ENCODE measurements at places on chromosomes 7 and 10. TPM values are rescaled to one million over a fixed set of nuclear protein-coding genes. Genes with fewer than 3 reads are reported as not detected.
A peak's percentile ranks its signal among the peaks of the same experiment; 100 is the strongest.

DNA sequence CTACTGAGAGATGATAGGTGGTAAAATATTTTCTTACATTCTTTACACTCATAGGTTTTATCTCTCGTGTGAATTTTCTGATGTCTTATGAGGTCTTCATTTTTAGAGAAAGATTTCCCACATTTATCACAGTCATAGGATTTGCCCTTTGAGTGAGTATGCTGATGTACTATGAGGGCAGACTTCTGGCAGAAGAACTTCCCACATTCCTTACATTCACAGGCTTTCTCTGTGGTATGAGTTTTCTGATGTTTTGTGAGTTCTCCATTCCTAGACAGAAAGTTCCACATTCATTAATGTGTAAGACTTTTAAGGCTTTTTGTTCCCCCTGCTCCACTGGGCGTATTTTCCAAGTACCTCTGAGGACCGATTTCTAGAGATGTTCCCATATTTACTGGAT, 23.5 kb downstream of the ZNF25 start:
- no peaks in the 10 kb centered on the region for H3K36me3 ChIP-seq
- no peaks in the 10 kb centered on the region for H3K27me3 ChIP-seq
- no peak overlapping the region for H3K27ac ChIP-seq
- H3K4me3 ChIP-seq = no peak overlapping the region
- H3K4me1 ChIP-seq = no peaks in the 10 kb centered on the region

DNA sequence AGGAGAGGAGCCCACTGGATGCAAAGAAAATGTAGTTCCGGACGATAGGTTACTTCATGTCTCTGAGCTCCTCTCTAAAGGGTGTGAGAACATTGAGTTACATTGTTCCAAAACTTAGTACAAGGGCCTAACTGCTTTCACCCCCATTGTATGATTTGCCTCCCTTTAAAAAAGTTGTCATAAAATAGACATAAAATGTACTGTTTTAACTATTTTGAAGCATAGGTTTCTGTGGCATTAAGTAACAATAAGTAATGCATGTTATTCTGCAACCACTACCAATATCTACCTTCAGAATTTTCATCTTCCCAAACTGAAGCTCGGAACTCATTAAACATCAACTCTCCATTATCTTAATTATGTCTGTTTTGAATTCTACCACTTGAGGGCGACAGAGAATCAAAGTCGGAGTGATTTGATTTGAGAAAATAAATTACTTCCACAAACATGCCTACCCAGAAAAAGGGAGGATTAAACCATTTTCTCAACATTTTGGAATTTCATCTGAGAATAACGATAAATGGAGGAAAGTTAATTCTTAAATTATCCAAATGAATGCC, 2.7 kb downstream of the IGFBP1 start:
- peaks cover 20% of the 10 kb centered on the region for H3K36me3 ChIP-seq
- peak; percentile 36 for DNase-seq
- no peaks in the 10 kb centered on the region for H3K27me3 ChIP-seq
- H3K4me1 ChIP-seq = peaks cover 24% of the 10 kb centered on the region
- H3K4me3 ChIP-seq = no peak overlapping the region

- H3K27ac ChIP-seq = no peak overlapping the region
- DNase-seq = no peak
- no peaks in the 10 kb centered on the region for H3K27me3 ChIP-seq
- no peaks in the 10 kb centered on the region for H3K4me1 ChIP-seq
Measured at GRCh38 chr7:3928727-3929515, 627.9 kb downstream of the SDK1 start.

DNA sequence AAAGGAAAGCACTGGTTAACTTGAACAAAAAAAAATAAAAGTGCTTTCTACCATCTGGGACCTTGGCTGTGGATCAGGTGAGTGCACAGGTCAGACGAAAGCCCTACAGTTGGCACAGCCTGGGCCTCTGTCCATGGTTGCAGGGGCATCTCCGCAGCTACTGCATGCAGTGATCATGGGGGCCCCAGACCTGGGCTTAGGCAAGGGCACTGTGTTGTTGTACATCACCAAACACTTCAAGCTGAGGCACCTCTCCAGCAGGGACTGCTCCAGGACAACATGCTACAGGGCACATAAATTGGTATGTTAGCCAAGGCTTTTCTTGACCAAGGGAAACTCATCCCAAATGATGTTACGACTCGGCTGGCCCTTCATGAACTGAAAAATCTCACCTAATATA, 23.5 kb downstream of the KLHL7 start:
- H3K27ac ChIP-seq = no peak overlapping the region
- H3K36me3 ChIP-seq = no peaks in the 10 kb centered on the region
- DNase-seq = no peak

DNA sequence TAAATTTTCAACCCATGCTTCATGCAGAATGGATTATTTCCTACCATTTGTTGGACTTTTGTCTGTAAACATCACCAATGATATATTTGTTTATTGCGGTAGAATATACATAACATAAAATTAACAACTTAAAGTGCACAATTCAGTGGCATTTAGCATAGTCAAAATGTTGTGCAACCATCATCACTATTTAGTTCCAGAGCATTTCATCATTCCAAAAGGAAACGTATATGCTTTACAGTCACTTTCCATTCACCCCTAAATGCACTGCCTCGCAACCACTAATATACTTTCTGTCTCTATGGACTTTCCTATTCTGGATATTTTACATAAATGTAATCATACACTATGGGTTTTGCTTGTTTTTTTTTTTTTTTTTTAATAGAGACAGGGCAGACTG, 11.4 kb upstream of the ZNF248 start:
- H3K27me3 ChIP-seq = no peaks in the 10 kb centered on the region
- H3K4me1 ChIP-seq = no peaks in the 10 kb centered on the region
- H3K27ac ChIP-seq = no peak overlapping the region
- no peak for DNase-seq
- no peaks in the 10 kb centered on the region for H3K36me3 ChIP-seq

DNA sequence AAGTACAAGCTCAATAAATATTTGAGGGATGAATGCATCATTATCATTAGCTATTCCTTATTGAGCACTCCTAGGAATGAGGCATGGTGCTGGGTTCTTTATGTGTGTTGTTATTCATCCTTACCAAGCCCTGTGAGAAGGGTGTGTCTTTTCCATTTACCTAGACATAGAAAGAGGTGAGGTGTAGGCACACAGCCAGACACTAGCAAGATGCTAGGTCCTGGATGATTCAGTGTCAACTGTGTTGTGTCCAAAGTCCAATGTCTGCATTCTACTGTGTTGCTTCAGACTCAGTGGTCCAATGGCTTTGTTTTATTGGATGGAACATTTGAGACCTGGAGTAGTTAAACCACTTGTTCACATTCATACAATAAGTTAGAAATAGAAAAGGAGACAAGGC, 605.5 kb downstream of the LRMDA start:
- no peaks in the 10 kb centered on the region for H3K27me3 ChIP-seq
- H3K27ac ChIP-seq = no peak overlapping the region
- H3K36me3 ChIP-seq = no peaks in the 10 kb centered on the region
- H3K4me1 ChIP-seq = peaks cover 20% of the 10 kb centered on the region
- no peak overlapping the region for H3K4me3 ChIP-seq

- no peak overlapping the region for H3K4me3 ChIP-seq
- no peak overlapping the region for H3K27ac ChIP-seq
- no peaks in the 10 kb centered on the region for H3K27me3 ChIP-seq
- H3K4me1 ChIP-seq = no peaks in the 10 kb centered on the region
- no peak for DNase-seq
Measured at GRCh38 chr10:53537508-53537907, 764.9 kb upstream of the MBL2 start.

DNA sequence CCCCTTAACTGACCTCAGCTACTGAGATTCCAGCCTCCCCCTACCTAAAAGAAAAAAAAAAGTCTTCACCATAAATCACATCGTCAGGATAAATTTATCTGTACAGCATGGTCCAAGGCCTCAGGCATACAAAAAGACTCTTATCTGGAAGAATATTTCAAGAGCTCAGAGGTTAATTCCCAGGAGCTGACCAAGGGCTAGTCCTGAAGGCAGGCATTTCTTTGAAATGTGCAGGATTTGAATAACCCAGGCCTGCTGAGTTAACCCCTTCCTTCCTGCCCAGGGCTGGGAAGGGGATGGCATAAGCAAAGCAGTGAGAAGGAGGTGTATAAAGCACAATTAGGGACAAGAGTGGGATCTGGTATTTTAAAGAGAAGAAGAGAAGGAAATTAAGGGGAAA, 111.2 kb downstream of the RNLS start:
- DNase-seq = no peak
- H3K36me3 ChIP-seq = no peaks in the 10 kb centered on the region
- peaks cover 17% of the 10 kb centered on the region for H3K4me1 ChIP-seq
- H3K27ac ChIP-seq = no peak overlapping the region

LIPK gene
- total RNA-seq = not detected

NXPH1 gene
- total RNA-seq = not detected

GATA3 gene
- 8.2 TPM for total RNA-seq
